NCI-H2107 (cell line): ENCODE measurements at places on chromosomes 3 and 15.

GRCh38 chr3:178558637-178559036 is 22.4 kb downstream of the KCNMB2 start:
- DNase-seq, result peak; percentile 83

DNA sequence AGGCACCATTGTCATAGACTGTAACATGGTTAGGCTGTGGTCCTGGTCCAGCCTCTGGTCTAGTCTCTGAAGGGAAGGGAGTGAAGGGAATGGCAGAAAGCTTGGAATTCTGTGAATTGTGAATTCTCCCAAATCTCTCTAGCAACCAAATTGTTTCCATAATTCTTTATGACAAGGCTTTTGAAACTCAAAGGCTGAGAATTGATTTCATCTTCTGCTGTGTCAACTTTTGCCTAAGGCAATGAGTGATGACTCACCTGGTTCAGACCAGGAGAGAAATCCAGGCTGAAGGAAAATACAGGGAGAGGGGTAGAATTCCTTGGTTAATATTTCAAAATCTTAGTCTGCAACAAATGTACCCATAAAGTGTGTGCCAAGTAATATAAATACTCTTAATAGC is 82.6 kb upstream of the ADPGK start:
- no peak for DNase-seq

DNA sequence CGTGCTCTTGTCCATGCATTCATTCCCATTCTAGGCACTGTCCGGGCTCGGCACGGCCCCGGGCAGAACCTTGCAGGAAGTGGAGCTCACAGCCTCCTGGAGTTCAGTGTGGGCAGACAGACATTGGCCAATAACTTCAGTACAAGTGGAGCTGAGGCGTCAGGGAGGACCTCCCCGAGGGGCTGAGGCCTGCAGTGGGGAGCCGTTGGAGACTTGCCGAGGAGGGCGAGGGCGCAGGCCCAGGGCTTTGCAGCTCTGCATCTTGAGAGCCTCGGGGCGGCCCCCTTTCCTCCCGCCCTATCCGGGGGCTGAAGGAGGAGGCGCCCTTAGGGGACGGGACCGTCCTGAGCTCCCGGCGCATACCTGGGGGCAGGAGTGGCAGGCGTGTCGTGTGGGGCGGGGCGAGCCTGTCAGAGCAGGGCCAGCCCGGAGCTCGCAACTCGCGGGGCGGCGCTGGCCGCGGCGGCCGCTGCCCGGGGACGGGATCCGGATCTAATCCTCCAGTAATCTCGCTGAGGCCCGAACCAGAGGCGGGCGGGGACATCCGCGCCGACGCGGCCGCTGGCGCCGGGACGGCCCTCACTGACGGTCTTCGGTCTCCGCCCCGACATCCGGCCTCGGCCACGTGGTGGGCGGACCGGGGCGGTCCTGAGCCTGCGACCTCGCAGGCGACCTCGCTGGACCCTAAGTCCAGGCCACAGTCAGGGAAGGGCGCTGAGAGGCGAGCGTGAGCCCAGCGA is at the start of gene ACY1:
Gene ACY1, plus strand, starts transcription at position 698 of the 740 bp plus-strand sequence. CDS start 530 bp downstream, outside the sequence.
- no peak for DNase-seq

- no peak for DNase-seq
These were observed 300.6 kb downstream of the VPS13C start for GRCh38 chr15:61759639-61760038.

DNA sequence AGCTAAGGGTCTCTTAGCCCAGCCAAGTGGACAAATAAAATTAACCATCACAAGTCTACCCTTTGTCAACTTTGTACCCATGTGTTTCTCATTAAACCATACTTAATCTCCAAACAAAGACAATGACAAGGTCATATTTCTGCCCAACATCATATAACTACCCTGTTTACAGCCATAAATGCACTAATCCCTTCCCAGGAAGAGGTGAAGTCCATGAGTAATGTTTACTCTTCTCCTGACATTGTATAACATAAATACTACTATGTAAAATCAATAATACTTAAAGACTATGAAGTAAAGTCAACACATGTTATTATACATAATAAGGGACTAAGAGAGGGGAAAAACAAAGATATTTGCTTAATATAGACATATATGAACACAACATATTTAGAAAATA is 38.5 kb upstream of the FAN1 start:
- DNase-seq, result no peak

GRCh38 chr15:68897016-68897415 is 33.3 kb upstream of the SPESP1 start:
- DNase-seq, result no peak

DNA sequence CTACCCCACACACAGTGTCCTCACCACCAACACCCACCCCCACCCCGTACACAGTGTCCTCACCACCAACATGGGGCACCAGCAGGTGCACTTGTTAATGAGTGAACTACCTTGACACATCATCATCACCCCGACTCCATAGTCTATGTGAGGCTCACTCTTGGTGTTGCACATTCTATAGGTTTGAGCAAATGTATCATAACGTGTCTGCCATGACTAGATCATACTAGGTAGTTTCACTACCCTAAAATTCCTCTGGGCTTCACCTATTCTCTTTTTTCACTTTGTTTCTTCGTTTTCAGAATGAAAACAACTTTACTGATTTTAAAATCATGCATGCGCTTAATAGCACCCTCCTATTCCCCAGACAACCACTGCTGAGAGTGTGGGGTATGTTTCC is 102.6 kb upstream of the SLC6A6 start:
- no peak for DNase-seq

GRCh38 chr3:142088522-142088921 is 60.8 kb downstream of the TFDP2 start:
- DNase-seq, result no peak

DNA sequence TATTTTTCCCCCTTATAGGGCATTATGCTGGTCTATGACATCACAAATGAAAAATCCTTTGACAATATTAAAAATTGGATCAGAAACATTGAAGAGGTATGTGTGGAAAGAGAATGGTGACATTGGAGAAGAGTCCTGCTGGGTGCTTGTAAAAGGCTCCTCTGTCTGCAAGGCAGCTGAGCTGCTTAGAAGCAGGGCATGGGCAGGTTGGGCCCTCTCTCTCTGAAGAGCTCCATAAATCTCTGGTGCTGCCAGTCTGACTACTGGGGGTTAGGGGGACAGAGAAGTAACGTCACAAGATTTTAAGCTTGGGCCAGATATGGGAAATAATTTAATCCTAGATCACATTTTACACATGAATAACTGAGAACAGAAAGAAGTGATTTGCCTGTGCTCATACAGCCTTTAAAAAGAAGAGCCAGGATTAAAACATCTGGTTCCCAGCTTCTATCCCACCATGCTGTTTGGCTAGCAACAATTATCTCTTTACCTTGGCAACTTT is 21.9 kb upstream of the APH1B start:
- DNase-seq, result no peak

GRCh38 chr15:69548395-69549180 is 96.0 kb downstream of the RPLP1 start:
- DNase-seq, result no peak

GRCh38 chr3:105503191-105503593 is 136.5 kb downstream of the ALCAM start:
- DNase-seq, result no peak

GRCh38 chr3:160822936-160823335 is 66.9 kb downstream of the PPM1L start:
- no peak for DNase-seq

DNA sequence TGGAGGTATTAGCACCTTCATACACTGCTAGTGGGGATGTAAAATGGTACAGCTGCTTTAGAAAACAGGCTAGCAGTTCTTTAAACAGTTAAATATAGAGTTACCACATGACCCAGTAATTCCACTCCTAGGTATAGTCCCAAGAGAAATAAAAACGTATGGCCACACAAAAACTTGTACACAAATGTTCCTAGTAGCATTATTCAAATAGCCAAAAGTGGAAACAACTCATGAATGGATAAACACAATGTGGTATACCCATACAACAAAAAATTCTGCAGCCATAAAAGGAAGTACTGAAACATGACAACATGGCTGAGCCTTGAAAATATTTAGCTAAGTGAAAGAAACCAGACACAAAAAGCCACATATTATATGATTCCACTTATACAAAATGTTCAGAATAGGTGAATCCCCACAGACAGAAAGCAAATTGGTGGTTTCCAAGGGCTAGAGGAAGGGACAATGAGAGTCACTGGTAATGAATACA is 40.8 kb upstream of the KLF13 start:
- DNase-seq, result no peak

DNA sequence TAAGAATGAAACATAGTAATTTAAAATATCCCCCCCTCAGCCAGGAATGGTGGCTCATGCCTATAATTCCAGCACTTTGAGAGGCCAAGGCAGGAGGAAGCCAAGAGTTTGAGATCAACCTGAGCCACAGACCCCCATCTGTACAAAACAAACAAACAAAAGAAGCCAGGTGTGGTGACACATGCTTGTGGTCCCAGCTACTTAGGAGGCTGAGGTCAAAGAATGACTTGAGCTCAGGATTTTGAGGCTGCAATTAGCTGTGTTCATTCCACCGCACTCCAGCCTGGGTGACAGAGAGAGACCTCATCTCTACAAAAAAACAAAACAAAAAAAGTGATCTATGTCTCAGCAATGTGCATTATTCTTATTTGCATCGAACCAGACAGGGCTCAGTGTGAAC is 800.8 kb downstream of the MCTP2 start:
- no peak for DNase-seq

DNA sequence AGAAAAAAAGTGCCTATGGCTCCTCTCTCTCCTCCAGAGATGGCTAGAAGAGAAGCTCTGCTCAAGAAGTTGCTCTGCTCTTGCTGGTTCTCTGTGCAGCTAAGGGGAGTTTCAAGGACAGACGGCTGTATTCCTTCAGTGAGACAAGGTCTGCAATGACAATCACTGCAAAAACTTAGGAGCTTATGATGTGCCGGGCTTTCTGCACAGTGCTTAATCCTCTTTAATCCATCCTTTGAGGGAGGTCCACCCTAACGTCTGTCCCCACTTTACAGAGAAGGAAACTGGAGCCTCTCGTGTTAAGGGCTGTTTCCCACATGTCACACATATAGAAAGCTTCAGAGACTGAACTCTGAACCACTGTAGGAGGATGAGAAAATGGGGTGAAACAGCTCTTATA is 260.6 kb downstream of the MEX3B start:
- DNase-seq, result no peak

DNA sequence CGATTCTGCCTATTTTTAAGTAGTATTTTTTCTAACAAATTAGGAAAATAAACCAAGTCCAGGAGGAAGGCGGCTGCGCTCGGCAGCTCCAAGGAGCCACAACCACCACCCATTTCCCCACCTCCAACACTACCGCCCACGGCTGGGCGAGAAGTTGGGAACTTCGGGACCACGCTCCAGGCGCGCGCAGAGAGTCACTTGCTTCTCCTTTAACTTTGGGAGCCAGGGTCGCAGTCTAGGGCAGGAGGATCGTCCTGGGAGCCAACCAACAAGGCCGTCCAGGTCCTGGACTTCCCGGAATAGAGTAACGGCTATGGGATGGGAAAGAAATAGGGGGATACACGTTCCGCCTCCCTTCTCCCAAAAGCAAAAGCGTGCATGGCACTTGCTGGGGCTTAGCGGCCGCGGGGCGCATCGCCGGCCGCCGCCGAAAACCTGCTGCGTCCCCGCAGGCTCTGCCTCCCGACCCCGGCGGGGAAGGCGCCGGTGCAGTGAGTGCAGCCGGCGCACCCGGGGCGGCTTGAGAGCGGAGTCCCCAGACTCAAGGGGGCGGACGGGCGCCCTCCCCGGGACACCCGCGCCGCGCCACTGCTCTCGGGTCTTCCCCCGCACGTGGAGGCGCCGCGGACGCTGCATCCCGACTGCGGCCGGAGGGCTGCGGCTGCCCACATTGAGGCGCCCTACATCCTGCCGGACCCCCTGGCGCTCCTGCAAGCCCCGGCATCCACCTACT is 699 bp downstream of the MEGF11 start:
- no peak for DNase-seq

DNA sequence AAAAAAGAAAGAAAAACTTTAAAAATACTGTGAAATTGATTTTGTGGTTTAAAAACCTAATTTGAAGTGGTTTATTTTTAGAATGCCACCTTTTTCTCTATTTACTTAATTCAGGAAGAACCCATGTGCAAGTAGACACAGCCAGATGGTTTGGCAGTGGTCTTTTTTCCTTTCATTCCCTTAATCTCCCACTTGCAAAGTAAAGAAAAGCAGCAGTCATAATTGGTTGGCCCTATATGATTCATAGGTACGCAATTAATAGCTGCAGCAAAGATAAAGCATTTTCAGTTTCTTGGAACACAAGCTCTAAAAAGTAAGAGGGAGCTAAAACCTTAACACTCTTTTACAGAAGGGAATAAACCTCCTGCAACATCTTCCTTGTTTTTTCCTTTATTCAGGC is 115.3 kb downstream of the MECOM start:
- no peak for DNase-seq

GRCh38 chr3:189099031-189099471 is 72.7 kb upstream of the TPRG1 start:
- DNase-seq, result no peak

GRCh38 chr3:98966434-98966833 is 64.9 kb upstream of the DCBLD2 start:
- DNase-seq, result no peak

- no peak for DNase-seq
These were observed 196.4 kb upstream of the NANOGP8 start for GRCh38 chr15:35281515-35281914.

DNA sequence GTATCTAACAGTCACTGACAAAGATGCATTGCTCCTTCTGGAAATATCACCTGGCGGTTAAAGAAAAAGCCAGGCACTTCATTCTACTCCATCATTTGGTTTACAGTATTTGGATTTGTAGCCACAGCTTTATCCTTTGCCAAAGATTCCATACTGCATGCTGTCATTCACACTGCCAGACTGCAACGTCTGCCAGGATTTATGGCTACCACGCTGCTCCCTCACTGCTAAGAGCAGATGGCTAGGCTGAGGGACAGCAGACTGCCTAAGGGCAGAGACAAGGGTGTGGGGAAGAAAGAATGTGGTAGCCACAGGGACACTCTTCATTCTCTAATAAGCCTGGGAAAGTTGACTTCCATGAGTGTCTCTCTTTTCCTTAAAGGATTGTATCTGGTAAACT is 1047.0 kb downstream of the TUSC7 start:
- DNase-seq, result no peak

- DNase-seq, result no peak
These were observed 26.6 kb downstream of the DIPK2A start for GRCh38 chr3:143998266-143998665.

DNA sequence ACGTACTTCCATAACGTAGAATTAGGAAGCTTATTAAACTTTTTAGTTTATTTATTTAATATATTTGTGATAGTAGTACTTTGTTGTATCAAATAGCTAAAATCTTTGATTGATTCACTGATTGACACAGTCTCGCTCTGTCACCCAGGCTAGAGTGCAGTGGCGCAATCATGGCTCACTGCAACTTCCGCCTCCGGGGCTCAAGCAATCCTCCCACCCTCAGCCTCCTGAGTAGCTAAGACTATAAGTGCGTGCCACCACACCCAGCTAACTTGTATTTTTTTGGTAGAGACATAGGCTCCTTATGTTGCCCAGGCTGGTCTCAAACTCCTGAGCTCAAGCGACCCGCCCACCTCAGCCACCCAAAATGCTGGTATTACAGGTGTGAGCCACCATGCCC is 5.7 kb downstream of the APH1B start:
- DNase-seq, result no peak

- DNase-seq, result no peak
These were observed 660.7 kb upstream of the ADAMTS9 start for GRCh38 chr3:65348398-65348995.

- no peak for DNase-seq
These were observed 41.6 kb upstream of the DLG1 start for GRCh38 chr3:197339841-197340520.
